ENCODE measurements at places on chromosomes 4 and X. TPM values are rescaled to one million over a fixed set of nuclear protein-coding genes. Genes with fewer than 3 reads are reported as not detected.
A peak's percentile ranks its signal among the peaks of the same experiment; 100 is the strongest.

DNA sequence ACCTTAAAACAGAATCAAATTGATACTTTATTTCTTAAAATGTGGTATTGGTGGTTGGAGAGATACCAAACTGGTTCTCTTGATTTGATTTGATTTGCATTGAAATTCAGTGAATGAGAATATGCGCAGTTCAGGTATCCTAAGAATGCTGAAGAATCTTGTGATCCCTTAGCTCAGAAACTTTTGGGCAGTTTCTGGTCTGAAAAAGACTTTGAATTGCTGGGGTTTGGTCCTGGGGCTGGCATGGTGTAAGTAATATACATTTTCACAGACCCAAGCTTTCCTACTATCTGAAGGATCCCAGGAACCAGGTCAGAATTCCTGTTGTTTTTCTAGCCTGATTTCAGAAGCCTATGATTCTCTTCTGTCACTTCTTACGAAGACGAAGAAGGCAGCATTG lies 6.6 kb downstream of the RAB33B start:
- peaks cover 6% of the 10 kb centered on the region for H3K4me1 ChIP-seq
- no peaks in the 10 kb centered on the region for H3K27me3 ChIP-seq
- no peak for DNase-seq

GRCh38 chr4:139402436-139402835 lies 51.5 kb upstream of the RAB33B start:
- H3K27me3 ChIP-seq = no peaks in the 10 kb centered on the region
- H3K4me1 ChIP-seq = no peaks in the 10 kb centered on the region
- H3K27ac ChIP-seq = no peak overlapping the region

DNA sequence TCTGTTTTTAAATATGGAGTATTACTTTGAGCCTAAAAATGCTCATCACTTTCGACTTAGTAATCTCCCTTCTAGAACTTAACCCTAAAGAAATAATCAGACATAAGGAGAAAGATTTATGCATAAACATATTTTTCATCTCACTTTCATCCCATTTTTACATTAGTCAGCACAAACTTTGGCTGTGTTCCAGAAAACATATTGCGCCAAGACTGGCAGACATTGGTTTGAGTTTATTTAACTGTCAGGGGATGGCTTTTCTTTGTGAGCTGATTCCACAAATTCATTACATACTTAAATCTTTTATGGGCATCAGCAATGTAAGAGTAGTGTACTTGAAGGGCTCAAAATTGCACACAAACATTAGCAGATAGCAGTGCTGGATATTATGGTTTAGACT lies 23.7 kb downstream of the MAOA start:
- H3K27ac ChIP-seq = no peak overlapping the region
- no peak for DNase-seq
- H3K4me1 ChIP-seq = no peaks in the 10 kb centered on the region

- DNase-seq = no peak
- H3K27me3 ChIP-seq = no peaks in the 10 kb centered on the region
- H3K27ac ChIP-seq = peak overlapping the region; percentile 40
- no peak overlapping the region for H3K4me3 ChIP-seq
- H3K4me1 ChIP-seq = peaks cover 42% of the 10 kb centered on the region
These were observed 13.7 kb upstream of the TMSB4X start for GRCh38 chrX:12961196-12961718.

GRCh38 chr4:89110541-89110985 lies 770 bp upstream of the TIGD2 start:
- H3K27ac ChIP-seq = peak overlapping the region; percentile 56
- peaks cover 3% of the 10 kb centered on the region for H3K27me3 ChIP-seq
- H3K4me3 ChIP-seq = peak overlapping the region; percentile 80

GRCh38 chr4:55447831-55448230 lies 52.1 kb downstream of the TMEM165 start:
- no peak for DNase-seq
- no peaks in the 10 kb centered on the region for H3K4me1 ChIP-seq
- H3K4me3 ChIP-seq = no peak overlapping the region
- H3K27ac ChIP-seq = no peak overlapping the region
- peaks cover 72% of the 10 kb centered on the region for H3K36me3 ChIP-seq

DNA sequence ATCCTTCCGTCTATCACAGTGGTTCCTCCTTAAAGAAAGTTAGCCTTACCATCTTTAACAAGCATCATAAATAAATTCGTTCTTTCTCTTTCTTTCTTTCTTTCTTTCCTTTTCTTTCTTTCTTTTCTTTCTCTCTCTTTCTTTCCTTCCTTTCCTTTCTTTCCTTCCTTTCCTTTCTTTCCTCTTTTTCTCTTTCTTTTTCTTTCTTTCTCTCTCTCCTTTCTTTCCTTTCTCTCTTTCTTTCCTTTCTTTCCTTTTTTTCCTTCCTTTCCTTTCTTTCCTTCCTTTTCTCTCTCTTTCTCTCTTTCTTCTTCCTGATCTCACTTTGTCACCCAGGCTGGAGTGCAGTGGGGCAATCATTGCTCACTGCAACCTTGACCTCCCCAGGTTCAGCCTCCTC lies 60.4 kb downstream of the ENPP6 start:
- DNase-seq = no peak
- H3K4me3 ChIP-seq = no peak overlapping the region
- H3K36me3 ChIP-seq = no peaks in the 10 kb centered on the region
- H3K4me1 ChIP-seq = no peaks in the 10 kb centered on the region

DNA sequence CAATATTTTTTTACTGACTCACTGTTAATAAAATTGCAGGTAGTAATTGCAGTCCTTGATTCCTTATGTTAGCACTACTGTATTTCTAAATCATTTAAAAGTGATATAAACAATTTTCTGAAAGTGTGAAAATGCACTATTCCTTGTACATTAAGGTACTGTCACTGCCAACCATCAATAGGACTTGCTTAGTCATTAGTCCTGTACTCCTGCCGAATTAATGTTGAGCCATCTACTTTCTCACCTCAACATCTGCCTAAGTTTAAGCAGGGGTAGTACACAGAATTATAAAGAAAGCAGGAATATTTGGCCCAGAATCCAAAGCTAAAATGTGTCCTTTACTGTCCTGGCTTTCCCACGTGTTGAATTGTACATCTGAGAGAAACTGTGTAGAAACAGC lies 87.0 kb upstream of the TRPC3 start:
- peaks cover 2% of the 10 kb centered on the region for H3K4me1 ChIP-seq
- peak; percentile 18 for DNase-seq
- no peaks in the 10 kb centered on the region for H3K27me3 ChIP-seq

- no peak overlapping the region for H3K27ac ChIP-seq
- no peak overlapping the region for H3K4me3 ChIP-seq
- no peak for DNase-seq
- no peaks in the 10 kb centered on the region for H3K27me3 ChIP-seq
- no peaks in the 10 kb centered on the region for H3K4me1 ChIP-seq
- no peaks in the 10 kb centered on the region for H3K36me3 ChIP-seq
These were observed 978.3 kb upstream of the GRID2 start for GRCh38 chr4:91325495-91325894.

DNA sequence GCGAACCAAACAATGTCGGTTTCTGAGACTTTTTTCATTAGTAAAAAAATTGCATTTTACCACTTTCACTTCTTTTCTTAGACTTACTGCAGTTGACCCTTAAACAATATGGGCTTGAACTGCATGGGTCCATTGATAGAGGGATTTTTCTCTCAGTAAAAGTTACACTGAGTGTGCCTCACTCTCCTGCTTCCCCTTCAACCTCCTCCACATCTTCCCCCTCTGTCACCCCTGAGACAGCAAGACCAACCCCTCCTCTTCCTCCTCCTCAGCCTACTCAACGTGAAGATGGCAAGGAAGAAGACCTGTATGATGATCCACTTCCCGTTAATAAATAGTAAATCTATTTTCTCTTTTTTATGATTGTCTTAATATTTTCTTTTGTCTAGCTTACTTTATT lies 43.4 kb downstream of the TEC start:
- H3K27ac ChIP-seq = no peak overlapping the region
- H3K4me1 ChIP-seq = no peaks in the 10 kb centered on the region
- no peaks in the 10 kb centered on the region for H3K27me3 ChIP-seq
- no peak for DNase-seq
- peaks cover 10% of the 10 kb centered on the region for H3K36me3 ChIP-seq
- H3K4me3 ChIP-seq = no peak overlapping the region

GRCh38 chr4:16055471-16055870 lies 28.4 kb downstream of the PROM1 start:
- H3K4me3 ChIP-seq = no peak overlapping the region
- no peaks in the 10 kb centered on the region for H3K4me1 ChIP-seq
- no peaks in the 10 kb centered on the region for H3K36me3 ChIP-seq

- H3K4me3 ChIP-seq = no peak overlapping the region
- H3K36me3 ChIP-seq = peaks cover 10% of the 10 kb centered on the region
- H3K4me1 ChIP-seq = peaks cover 32% of the 10 kb centered on the region
- H3K27ac ChIP-seq = peak overlapping the region; percentile 78
These were observed 8.2 kb downstream of the AREG start for GRCh38 chr4:74453037-74453635.

DNA sequence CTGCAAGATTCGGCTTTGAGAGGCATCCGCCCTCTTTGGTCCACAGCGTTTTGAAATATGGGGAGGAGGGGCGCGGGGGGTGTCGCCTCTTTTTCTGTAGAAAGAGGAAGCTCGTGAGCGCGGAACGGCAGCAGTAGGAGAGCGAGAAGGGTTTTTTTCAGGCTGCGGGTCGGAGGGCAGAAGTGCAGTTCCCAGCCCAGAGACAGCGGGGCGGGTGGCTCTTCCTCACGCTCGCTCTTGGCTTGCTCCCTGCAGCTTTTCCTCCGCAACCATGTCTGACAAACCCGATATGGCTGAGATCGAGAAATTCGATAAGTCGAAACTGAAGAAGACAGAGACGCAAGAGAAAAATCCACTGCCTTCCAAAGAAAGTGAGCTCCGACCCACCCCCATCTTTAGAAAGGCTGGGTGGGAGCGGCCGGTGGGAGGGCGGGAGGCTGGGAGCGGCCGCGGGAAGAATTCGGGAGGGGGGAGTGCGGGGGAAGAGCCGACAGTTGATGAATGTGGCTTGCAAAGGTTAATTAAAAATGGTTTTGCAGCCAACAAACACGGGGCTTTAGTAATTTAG lies 1.2 kb downstream of the TMSB4X start:
- peaks cover 12% of the 10 kb centered on the region for H3K36me3 ChIP-seq
- H3K4me3 ChIP-seq = peak overlapping the region; percentile 97
- peak overlapping the region; percentile 95 for H3K27ac ChIP-seq
- peaks cover 29% of the 10 kb centered on the region for H3K4me1 ChIP-seq
- H3K27me3 ChIP-seq = no peaks in the 10 kb centered on the region

DNA sequence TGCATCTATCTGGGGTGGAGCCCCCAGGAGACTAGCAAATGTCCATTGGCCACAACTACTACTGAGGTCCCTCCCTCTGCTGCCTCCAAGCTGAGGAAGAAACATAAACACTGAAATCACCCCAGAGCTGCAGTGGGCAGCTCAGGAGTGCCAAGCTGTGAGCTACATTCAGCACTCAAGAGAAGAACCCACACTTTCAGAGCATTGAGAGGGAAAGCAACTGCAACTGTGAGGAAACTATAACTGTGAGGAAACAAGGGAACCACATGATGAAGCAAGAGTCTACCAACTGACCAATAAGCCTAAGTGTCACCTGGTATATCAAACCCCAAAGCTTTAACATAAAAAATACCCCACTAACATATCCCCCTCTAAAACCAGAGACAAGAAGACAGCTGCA lies 373.5 kb upstream of the TACR3 start:
- no peaks in the 10 kb centered on the region for H3K27me3 ChIP-seq
- no peaks in the 10 kb centered on the region for H3K36me3 ChIP-seq
- DNase-seq = no peak
- H3K4me1 ChIP-seq = no peaks in the 10 kb centered on the region

DNA sequence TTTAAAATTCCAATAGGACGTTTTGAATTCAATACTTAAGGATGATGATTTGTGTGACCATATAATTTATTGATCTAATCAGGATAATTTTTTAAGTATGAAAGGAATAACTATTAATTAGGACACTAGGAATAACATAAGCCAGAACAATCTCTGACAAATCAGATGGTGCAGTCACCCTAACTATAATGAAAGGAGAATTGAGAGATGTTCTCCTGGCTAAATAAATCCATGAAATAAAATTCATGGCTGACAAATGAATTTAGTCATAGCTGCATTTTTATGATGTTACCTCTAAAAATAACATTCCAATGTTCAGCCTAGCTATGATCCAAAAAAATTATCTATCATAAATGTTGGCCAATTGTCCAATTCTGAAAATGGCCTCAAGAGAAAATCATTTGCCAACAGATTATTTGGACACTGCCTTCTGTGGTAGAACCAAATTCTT lies 190.6 kb upstream of the NEIL3 start:
- no peaks in the 10 kb centered on the region for H3K36me3 ChIP-seq
- H3K4me1 ChIP-seq = no peaks in the 10 kb centered on the region
- H3K27me3 ChIP-seq = no peaks in the 10 kb centered on the region
- H3K27ac ChIP-seq = no peak overlapping the region

DNA sequence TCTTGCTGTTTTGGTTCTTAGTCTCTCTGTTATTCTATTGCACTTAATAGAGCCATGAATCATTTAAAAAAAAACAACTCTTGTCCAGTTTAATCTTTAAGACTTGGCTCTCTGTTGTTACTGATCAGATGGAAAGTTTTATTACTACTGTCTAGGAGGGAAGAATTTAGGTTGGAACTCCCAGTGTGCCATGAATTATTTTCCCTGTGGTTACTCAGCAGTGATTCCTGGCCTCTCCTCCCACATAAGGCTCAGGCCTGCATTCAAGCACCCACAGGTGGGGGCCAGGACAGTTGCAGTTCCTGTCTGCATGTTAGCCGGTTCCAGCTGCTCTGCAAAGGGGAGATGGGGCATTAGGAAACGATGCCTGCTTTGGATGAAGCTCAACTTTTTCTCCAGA lies 29.8 kb upstream of the ESX1 start:
- no peak overlapping the region for H3K4me3 ChIP-seq
- no peaks in the 10 kb centered on the region for H3K36me3 ChIP-seq
- no peak overlapping the region for H3K27ac ChIP-seq
- no peaks in the 10 kb centered on the region for H3K27me3 ChIP-seq

DNA sequence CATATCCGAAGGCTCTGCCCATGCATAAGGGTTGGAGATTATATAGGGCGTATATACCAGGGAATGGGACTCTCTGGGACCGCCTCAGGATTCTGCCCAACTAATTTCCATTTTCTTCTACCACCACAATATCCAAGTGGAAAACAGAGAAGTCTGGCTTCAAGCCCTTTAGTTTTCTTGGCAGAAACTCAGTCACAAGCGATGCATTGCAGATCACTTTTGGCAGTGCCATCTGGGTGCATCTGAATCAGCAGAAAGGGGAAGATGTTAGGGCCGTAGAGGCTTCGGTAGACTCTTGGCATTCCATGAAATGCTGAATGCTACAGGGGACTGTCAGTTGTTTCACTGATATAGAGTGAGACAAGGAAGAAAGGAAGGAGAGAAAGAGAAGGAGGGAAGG lies 94.1 kb upstream of the FAM9B start:
- no peaks in the 10 kb centered on the region for H3K4me1 ChIP-seq
- no peak for DNase-seq
- no peaks in the 10 kb centered on the region for H3K36me3 ChIP-seq
- no peaks in the 10 kb centered on the region for H3K27me3 ChIP-seq
- no peak overlapping the region for H3K27ac ChIP-seq
- no peak overlapping the region for H3K4me3 ChIP-seq

The GABRG1 gene
- 0.22 TPM for total RNA-seq

The SH2D1A gene
- 0.16 TPM for total RNA-seq

The CCDC110 gene
- total RNA-seq = 0.25 TPM

The CEP135 gene
- 11.5 TPM for total RNA-seq

The SLC10A4 gene
- 18.0 TPM for total RNA-seq

Measured in K562 (cell line).